ENCODE measurements at places on chromosomes 12 and 14.

GRCh38 chr12:43271659-43272058, 280.3 kb downstream of the ADAMTS20 start:
- DNase-seq: no peak

DNA sequence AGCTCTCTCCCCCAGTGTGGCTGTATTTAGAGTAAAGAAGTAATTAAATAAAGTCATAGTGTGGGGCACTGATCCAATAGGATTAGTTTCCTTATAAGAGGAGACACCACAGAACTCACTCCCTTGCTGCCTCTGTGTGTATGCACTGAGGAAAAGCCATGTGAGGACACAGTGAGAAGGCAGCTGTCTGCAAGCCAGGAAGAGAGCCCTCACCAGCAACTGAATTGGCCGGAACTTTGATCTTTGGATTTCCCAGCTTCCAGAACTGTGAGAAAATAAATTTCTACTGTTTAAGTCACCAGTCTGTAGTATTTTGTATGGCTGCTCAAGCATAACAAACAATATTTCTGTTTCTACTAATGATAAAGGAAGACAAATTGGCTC, 368.7 kb upstream of the PRICKLE1 start:
- no peak for DNase-seq

DNA sequence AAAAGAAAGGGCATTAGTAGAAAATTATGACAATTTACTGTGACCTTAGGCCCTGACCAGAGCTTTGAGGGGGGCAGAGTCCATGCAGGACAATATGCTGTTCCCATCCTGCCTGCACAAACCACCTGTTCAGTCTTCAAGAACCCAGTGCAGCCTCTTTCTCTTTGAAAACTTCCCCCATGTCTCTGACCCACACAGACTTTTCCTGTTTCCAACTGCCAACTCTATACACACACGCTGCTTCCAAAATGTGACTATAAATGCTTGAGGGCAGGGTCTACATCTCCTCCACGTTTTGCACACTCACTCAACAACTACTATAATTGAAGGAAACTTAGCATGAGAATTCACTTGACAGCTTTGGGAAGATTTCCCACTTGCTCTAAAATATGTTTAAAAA, 36.6 kb upstream of the SYCP3 start:
- DNase-seq: no peak

DNA sequence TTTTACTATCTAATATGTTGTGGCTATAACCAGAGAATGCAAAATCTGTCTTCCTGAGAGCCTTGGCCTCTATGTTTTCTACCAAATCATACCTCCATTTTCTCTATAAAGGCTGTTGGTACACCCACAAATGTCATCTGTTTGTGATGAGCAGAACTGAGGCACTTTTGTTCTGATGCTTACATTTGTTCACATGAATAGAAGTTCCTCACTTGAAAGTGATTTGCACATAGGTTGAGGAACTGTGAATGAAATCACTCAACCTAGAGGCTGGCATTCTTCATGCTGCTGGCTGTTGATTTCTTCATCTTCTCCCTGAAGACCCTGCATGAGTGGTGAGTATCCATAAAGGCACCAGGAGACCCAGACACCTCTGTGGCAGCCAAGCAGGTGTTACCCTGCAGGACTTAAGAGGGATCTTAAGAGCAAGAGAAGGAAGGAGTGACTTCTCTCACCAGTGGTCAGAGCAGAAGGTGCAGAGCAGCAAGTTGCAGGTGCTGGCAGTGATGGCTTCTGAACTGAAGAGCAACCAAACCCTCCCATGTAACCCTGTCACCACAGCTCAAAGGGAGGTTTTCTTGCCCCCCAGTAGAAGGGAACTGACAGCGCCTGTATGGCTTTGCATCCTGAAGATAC, 110.3 kb downstream of the HMGA2 start:
- no peak for DNase-seq

DNA sequence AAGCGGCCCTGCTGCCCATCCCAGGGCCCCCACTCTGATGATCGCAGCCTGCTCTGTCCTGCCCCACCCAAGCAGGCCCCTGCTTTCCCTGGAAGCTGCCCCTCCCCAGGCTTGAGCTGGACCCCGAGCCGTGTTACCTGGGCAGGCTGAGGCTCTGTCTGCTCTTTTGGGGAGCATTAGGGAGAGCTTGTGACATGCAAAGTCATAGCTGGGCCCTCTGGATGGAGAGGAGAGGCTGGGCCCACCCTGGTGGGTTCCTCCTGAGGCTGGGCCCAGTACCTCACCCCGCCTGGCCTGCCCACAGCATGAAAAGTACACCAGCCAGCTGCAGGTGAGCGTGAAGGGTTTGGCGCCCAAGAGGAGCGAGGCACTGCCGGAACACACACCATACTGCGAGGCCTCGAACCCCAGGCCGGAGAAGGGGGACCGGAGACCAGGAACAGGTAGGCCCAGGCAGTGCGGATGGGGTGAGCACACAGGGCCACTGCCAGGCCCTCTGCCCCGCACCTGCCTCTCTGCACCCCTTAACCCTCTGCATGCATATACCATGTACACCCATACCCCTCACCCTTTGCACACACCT, 15.0 kb downstream of the CEP170B start:
- no peak for DNase-seq
